ENCODE measurements at places on chromosomes 2 and 18. TPM values are rescaled to one million over a fixed set of nuclear protein-coding genes. Genes with fewer than 3 reads are reported as not detected.

DNA sequence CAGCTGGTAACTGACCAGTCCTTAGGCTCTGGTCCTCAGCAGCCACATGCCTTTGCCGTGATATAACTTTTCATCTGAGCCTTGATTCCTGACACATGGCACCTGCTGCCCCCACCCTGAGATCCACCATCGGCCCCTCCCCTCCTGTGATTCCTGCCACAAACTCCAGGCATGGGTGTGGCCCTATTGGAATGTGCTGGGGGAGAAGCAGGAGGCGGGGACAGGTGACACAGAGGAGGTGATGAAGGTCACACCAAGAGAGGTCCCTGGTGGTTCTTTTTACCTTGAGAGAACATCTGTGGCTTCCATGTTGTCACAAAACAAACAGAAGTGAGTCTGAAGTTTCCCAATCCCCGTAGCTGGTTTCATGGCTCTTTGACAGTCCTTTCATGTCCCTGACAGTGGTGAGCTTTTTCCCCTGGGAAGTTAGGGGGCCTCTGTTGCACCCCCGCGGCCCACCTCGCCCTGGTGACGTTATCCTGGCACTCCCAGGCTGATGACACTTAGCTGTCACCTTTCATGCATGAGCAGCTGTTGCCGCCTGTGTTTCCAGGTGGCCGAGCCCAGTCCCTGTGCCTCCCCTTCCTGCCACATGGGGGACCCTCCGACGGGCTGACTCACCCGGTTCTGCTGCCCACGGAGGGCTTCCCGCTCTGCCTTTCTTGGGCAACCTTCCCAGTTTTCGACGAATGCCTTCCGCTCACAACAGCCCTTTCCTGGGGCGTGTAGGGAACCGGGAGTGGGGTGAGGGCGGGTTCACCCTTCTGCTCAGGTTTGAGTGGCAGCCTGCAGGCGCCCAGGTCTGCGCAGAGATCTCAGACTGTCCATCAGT lies 66.3 kb upstream of the GLI2 start:
- peak; percentile 56 for DNase-seq

The NT5DC4 gene
- total RNA-seq: not detected

- DNase-seq: peak; percentile 61
Observed at GRCh38 chr18:61581578-61582201, 248.5 kb downstream of the CDH20 start.

The SLC9A2 gene
- total RNA-seq: not detected

The MPV17 gene
- 32.7 TPM for total RNA-seq

The HOXD13 gene
- not detected for total RNA-seq

The SKA1 gene
- total RNA-seq: 1.4 TPM

DNA sequence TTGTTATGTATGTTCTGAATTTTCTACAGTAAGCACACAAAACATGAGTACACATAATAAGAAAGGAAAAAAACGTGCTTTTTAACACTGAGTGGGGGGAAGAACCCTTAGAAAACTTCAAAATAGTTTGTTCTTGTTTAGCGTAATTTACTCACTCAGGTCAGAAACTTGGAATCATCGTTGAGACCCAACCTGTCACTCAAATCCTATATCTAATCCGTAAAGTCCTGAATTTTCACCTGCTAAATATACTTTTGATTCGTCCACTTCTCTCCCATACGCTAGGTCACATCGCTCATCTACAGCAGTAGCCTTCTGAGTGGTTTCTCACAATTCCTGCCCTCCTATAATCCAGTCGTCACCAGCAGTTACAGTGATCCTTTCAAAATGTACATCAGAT lies 767 bp downstream of the TPRKB start:
- no peak for DNase-seq

GRCh38 chr18:79588636-79589481 lies 90.7 kb upstream of the CTDP1 start:
- DNase-seq: peak; percentile 21

The SLC5A7 gene
- not detected for total RNA-seq

DNA sequence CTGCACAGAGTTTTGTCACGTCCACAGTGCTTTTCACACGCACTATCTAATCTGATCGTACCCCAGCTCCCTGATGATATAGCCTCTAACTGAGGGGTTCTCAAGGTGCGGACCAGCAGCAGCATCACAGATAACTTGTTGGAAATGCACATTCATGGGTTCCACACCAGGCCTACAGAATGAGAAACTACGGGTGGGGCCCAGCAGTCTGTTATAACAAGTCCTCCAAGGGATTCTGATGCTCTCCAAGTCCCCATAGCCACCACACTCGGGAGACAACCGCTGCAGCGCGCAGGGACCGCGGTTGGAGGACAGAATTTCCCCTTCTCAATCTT lies 745 bp upstream of the BZW1 start:
- DNase-seq: no peak

DNA sequence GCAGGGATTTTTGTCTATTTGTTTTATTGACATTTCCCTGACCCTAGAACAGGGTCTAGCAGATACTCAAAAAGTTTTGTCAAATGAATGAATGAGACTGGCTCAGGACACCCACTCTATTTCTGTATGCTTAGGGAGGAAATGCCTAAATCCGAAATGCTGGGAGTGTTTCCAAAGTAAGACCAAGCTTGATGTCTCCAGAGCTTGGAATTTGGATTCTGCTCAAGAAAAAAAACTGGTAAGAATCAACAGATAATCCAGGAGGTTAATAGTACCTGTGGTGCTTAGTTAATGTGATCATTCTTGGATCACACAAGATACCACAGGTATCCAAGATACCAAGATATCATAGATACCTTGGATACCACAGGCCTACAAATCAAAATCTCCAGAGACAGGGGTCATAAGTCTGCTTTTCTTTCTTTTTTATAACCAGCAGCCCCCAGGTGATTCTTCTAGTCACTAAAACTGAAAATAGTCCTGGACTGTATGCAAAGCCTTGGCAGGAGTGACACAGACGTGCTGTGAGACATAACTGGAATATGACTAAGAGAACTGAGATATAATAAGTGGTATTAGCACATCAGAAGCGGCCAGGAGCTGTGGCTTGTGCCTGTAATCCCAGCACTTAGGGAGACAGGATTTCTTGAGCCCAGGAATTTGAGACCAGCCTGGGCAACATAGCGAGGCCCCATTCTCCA lies 39.9 kb upstream of the SP3 start:
- DNase-seq: no peak

The SERPINB13 gene
- total RNA-seq: not detected

The LAMA1 gene
- 0.20 TPM for total RNA-seq

- DNase-seq: no peak
Observed at GRCh38 chr2:187617905-187618304, 63.7 kb upstream of the TFPI start.

All from lung microvascular endothelial cell (primary cell).